Stimulated activated CD4-positive, alpha-beta T cell treated with anti-CD3 and anti-CD28 coated beads, TNF-alpha, amount 100 ng/mL, for 1 hour (primary cell): ENCODE measurements at places on chromosomes 11 and 22.

DNA sequence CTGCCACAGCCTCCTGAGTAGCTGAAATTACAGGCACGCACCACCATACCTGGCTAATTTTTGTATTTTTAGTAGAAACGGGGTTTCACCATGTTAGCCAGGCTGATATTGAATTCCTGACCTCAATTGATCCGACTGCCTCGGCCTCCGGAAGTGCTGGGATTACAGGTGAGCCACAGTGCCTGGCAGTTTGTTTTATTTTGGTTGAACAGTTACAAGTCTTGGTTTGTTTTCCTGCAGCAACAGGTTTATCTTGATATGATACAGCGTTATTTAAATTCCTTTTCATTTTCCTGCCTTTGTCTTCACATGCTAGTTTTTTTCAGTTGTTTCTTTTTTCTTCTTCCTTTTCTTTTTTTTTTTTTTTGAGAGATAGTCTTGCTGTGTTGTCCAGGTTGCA lies 4.0 kb upstream of the SLC3A2 start:
- no peak for DNase-seq

DNA sequence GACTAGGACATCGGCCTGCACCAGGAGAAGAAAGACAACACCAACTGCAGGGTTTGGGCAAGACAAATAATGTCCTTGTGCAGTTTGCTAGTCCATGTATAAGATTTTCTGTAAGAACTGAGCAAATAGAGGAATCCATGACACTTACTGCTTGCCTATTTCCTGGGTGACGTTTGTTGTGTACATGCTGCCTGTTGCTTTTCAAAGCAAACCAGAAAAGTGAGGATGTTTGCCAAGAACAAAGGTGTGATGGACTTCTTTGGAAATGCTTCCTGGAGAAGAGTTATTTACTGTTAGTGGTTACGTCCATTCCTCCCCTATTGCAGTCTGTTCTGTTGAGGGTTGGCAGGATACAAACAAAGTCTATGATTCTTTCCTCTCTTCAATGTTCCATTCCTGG lies 126.5 kb downstream of the CASP12 start:
- DNase-seq = no peak

DNA sequence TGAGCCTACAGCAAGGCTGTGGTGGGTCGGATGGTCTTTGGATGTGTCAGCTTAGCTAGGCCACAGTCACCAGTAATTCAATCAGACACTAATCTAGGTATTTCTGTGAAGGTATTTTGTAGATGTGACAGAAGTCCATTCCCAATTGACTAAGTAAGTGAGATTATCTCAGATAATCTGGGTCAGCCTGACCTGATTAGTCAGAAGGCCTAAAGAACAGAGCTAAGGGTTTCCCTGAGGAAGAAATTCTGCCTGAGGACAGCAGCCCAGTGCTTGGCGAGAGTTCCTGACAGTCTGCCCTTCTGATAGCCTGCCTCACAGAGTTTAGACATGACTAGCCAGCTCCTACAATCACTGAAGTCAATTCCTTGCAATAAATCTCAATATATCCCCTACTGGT lies 28.7 kb downstream of the GUCD1 start:
- DNase-seq = no peak

GRCh38 chr11:111423250-111423615 lies 44.2 kb upstream of the POU2AF1 start:
- no peak for DNase-seq

- no peak for DNase-seq
Measured at GRCh38 chr11:94593030-94593429, 25.9 kb downstream of the PIWIL4 start.
